ENCODE measurements at places on chromosomes 12 and 14. TPM values are rescaled to one million over a fixed set of nuclear protein-coding genes. Genes with fewer than 3 reads are reported as not detected.

The TRMT61A gene
- 12.1 TPM for polyA plus RNA-seq

The DDX51 gene
- polyA plus RNA-seq, result 18.8 TPM

The EPYC gene
- polyA plus RNA-seq, result 1.6 TPM

The ERH gene
- polyA plus RNA-seq, result 176 TPM

The MANSC1 gene
- 30.3 TPM for polyA plus RNA-seq

The TDRD9 gene
- 72.8 TPM for polyA plus RNA-seq

The ACAD10 gene
- 35.2 TPM for polyA plus RNA-seq

The TROAP gene
- 61.7 TPM for polyA plus RNA-seq

The PFDN5 gene
- polyA plus RNA-seq, result 797 TPM

The EXOC3L4 gene
- 2.4 TPM for polyA plus RNA-seq

The DMAC2L gene
- polyA plus RNA-seq, result 50.8 TPM

The BBOF1 gene
- 41.6 TPM for polyA plus RNA-seq

The SERPINA9 gene
- not detected for polyA plus RNA-seq

The PRKD1 gene
- polyA plus RNA-seq, result 29.9 TPM

The NUMB gene
- 60.3 TPM for polyA plus RNA-seq

The BRI3BP gene
- 3.5 TPM for polyA plus RNA-seq

The CCDC184 gene
- 7.8 TPM for polyA plus RNA-seq

The BEST3 gene
- polyA plus RNA-seq, result 9.8 TPM

The PRH2 gene
- polyA plus RNA-seq, result 6.5 TPM

The SPIC gene
- not detected for polyA plus RNA-seq

The SLCO1B1 gene
- not detected for polyA plus RNA-seq

The GLT8D2 gene
- 17.3 TPM for polyA plus RNA-seq

The NPAS3 gene
- polyA plus RNA-seq, result 1.8 TPM

The AQP6 gene
- 3.1 TPM for polyA plus RNA-seq
